ENCODE measurements at places on chromosomes 13 and 19.

DNA sequence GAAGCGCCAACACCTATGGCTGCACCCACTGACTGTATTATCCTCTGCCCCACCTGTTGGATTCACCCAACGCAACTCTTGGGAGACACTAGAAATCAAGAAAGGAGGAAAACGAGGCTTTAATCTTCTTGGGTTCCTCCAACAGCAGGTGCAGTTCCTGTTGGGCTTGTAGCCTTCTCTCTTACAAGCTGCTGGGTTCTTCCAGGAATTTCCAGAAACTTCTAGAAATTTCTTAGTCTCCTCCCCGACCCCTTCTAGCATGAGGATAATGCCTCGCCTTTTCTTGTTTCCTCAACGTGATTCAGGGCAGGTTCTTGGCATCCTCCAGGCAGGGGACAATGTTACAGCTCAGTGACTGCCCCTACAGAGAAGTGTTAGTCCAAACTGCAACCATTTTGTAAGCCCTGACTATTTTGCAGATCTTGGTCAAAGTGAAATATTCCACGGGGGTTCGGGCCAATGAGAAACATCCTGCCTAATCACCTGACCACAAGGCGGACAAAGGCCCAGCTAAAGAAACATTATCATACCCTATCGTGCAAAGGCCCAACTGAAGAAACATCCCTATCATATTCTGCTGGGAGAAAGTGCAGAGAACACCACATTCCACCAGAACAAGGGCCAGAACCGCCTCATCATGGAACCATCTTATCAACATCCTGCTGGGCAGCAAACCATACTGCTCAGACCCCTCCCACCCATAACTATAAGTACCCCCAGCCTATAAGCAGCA is 614 bp upstream of the PNMA8A start:
- DNase-seq, result no peak

- no peak for DNase-seq
Observed at GRCh38 chr13:114185182-114185971, 6.3 kb downstream of the CFAP97D2 start.

DNA sequence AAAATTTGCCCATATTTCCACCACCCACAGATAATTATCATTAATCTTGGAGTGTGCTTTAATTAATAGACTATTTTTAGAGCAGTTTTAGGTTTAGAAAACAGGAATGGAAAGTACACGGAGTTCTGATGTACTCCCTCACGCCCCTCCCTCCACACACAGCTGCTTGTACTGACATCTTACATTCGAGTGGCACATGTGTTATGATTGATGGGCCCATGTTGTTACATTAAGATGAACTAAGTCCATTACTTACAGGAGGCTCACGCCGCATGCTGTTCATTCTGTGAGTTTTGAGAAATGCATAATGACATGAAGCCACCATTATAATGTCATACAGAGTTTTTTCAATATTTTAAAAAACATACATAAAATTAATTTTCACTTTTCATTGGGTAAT is 1.2 kb upstream of the SPATA13 start:
- DNase-seq, result no peak

GRCh38 chr19:46721269-46722003 is 4.5 kb upstream of the PRKD2 start:
- DNase-seq, result no peak

GRCh38 chr19:16232568-16232967 is 34.9 kb downstream of the AP1M1 start:
- no peak for DNase-seq
